ENCODE measurements at places on chromosomes 6 and 20. TPM values are rescaled to one million over a fixed set of nuclear protein-coding genes. Genes with fewer than 3 reads are reported as not detected.

The CDKAL1 gene
- polyA plus RNA-seq, result 5.6 TPM

The FAM110A gene
- polyA plus RNA-seq, result 15.5 TPM

The BPIFB2 gene
- not detected for polyA plus RNA-seq

The FAM135A gene
- 21.3 TPM for polyA plus RNA-seq

The B3GALT4 gene
- 0.61 TPM for polyA plus RNA-seq

The HDAC2 gene
- 222 TPM for polyA plus RNA-seq

The BTN1A1 gene
- not detected for polyA plus RNA-seq

DNA sequence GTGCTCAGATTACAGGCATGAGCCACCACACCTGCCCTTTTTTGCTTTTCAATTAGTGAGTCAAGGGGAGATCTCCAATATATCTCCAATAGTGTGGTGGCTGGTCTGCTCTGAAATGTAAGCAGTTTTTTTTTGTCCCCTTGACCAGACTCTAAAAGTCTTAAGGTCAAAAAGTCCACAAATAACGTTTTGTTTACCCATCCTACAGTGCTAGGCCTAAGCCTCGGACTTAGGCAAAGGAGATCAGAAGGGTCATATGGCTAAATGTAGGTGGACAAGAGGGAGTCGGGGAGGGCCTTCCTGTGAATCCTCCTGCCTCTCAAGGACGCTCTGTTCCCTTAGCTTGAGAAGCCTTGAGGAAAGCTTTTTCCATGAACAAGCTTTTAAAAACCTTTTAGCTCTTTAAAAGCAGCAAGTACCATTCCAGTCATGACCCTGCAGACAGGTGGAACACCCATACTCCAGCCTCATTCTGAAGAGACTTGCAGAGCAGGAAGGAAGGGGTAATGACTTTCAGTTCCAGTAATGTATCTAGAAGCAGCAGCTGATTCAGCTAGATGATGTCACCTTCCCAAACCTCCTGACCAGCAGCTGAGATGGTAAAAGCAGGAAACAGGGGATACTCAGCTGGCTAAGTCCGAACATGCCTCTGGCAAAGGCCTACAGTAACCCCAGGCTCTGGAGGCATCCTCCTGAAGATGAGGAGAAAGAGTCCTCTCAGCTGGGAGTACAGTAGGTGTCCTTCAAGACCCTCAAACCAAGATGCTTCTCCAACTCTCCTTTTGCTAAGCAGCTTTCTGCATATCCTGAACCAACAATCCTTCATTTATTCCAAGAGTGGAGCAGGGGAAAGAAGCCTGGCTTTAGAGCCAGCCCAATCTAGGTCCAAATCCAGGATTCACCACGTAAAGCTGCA lies 23.6 kb downstream of the BCL2L1 start:
- DNase-seq, result no peak

GRCh38 chr6:134004714-134005113 lies 47.7 kb downstream of the SLC2A12 start:
- no peak for DNase-seq

DNA sequence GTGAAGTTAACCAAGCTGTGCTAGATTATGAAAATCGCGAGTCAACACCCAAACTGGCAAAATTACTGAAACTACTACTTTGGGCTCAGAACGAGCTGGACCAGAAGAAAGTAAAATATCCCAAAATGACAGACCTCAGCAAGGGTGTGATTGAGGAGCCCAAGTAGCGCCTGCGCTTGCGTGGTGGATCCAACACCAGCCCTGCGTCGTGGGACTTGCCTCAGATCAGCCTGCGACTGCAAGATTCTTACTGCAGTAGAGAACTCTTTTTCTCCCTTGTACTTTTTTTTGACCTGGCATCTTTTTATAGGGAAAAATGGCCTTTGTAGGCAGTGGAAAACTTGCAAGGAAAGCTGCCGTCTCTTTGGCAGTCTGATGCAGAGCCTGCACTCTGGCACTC lies 6.8 kb downstream of the GID8 start:
- DNase-seq, result no peak

DNA sequence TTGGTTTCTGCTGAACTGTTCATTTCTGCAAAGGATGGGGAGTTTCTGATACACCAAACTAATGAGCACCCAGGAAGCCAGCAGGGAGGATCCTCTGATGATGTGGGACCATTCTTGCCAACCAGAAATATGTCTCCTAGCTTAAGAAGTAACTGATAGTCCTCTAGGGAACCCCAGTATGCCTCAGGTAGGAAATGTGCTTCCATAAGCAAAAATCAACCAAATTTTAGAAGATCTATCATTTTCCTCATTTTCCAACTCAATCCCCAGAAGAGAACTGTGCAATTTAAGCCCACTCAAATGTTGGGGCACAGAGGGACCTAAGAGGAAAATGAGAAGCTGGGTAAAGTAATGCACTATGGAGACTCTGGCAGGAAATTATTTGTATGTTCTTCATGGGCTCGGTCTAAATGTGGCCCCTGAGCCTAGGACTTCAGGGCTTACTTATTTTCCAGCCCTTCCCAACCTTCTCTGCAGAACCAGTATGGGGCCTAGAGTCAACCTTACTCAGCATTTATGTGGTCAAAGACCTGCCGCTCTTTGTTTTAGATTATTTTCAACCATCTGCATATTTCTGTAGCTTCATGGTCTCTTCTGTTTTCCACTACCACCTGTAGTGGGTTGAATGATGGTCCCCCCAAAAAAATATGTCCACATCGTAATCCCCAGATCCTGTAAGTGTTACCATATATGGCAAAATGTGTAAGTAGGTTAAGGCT lies 359.8 kb upstream of the CDH4 start:
- DNase-seq, result no peak

DNA sequence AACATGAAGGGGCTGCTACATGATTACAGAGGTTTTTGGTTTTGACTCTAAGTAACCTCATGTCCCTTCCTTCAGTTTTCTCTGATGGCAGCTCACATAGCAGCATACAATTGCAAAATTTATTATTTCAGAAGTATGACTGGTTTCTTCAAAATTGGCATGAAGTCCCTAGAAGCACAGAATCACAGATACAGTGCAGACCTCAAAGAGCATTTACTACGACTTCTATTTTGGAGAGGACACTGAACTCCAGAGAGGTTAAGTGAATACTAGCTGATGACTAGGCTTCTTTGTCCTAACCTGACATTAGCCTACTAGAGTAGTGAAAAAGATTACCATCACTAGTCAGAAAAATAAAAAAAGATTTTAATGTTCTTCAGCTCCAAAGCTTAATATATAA lies 664.3 kb downstream of the RFPL4B start:
- DNase-seq, result no peak

DNA sequence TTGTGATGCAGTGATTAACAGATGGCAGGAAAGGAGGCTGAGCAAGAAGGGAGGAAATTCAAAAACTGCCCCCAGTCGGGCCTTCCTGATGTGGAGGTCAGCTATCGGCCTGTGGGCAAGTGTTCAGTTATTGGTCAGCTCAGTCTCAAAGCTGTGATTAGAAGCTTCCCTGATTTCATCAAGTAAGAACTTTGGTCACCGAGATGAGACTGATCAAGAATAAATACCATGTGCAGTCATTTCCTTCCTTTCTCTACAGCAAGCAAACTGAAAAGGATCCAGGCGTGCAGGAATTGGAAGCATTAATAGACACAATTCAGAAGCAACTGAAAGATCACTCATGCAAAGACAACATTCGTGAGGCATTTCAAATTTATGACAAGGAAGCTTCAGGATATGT lies 69.7 kb downstream of the EFHC1 start:
- DNase-seq, result no peak

DNA sequence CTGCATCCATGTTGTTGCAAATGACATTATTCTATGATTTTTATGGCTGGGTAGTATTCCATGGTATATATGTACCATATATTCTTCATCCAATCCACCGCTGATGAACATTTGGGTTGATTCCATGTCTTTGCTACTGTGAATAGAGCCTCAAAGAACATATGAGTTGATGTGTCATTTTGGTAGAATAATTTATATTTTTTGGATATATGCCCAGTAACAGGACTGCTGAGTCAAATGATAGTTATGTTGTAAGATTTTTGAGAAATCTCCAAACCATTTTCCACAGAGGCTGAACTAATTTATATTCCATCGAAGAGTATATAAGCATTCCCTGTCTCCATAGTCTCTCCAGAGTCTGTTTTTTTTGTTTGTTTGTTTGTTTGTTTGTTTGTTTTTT lies 1373.5 kb downstream of the GRIK2 start:
- no peak for DNase-seq

- DNase-seq, result no peak
These were observed 10.1 kb upstream of the FKBP5 start for GRCh38 chr6:35698858-35699257.

DNA sequence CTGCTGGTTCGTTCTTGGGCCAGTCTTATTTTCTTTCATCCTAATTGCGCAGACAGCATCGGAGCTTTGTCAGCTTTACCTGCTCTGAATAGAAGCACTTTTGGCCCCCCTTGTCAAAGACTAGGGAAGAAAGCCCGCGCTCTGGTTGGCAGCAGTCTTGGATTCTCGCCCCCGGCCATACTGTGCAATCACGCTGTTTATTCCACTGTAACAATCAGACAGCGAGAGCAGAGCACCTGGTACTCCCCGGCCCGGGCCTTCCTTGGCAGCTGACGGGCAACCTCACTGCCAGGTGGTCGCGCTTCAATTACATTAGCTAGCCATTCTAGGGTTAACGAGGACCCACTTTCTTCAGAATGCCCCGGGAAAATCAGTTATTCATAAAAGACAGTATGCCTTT lies 72.6 kb downstream of the INSM1 start:
- DNase-seq, result no peak

GRCh38 chr20:3046677-3047462 lies 1.0 kb downstream of the MRPS26 start:
- no peak for DNase-seq

DNA sequence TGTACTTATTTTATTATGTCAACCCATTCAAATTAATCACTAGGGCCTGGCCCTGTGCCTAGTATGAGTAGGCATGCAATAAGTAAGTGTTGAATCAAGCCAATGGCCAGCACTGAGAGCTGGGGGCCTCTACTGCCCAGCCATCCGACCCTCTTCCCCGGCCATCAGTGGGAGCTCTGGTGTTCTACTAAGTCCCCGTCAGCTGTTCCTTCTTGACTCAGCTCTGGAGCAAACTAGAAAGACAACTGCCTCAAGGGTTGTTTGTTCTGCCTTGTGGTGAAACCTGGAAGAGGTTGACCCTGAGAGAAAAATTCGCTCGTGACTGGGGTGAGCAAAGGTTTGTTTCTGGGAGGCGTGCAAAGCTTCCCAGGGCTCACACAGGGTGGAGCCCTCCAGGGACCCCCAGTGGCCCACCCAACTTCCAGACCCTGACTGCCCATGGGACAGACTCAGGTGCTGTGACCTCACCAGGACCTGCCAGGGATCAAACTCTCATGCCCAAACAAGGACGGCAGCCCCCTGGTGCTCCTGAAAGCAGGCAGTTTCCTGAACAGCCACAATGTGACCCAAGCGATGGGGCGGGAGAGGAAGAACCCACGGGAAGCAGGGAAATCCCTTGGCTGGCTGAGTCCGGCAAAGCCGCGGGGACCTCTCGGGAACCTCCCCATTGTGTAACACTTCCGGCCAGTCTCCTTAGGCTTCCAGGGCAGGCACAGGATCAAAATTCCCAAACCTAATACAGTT lies 50.4 kb downstream of the BANF2 start:
- DNase-seq, result no peak

DNA sequence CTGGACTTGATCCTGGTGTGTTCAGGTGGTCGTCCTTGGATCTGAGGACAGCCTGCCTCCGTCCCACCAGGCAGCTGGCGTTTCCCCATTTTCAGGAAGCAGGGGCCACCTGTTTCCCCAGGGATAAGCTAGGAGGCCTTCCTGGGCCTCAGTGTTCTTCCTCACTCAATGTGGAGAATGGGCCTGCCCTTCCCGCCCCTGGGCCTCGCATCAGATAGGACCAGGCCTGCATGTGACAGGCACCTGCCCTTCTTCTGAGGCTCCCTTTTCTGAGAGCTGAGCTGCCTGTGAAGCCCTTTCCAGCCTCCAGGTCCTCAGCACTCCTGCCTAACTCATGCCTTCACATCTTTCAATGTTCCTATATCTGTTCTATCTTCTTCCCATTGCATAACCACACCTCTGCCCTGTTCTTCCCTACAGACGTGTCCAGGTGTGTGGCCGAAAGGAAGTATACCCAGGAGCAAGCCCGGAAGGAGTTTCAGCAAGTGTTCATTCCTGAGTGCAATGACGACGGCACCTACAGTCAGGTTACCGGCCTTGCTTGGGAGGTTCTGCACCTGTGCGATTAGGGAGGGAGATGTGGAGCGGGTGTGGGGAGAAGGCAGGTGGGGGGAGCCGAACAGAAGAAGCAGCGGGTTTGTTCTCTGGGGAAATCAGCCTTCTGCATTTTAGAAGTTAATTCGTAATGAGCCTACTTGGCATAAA lies 85.1 kb downstream of the SMOC2 start:
- DNase-seq, result no peak

DNA sequence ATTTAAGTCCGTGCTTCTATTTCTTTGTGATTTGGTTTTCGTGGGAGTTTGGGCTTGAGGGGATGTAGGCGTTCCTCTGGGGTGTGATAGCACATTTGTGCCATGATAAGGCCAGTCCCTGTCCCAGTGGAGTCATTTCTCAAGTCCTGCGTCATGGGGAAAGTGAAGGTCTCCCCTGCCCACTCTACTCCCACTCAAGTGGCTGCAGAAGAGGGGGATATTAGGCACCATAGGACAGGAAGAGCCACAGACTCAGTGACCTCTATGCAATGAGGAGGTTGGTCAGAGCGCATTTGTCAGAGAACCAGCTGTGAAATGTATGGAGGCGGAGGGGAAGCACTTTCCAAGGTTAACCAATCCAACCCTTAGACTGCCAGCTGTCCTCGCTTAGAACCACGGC lies 51.9 kb upstream of the EDN1 start:
- DNase-seq, result no peak

- DNase-seq, result no peak
These were observed 69.0 kb upstream of the SMIM28 start for GRCh38 chr6:138308731-138309110.

All from keratinocyte (primary cell).